ENCODE measurements at places on chromosomes 12 and 14. TPM values are rescaled to one million over a fixed set of nuclear protein-coding genes. Genes with fewer than 3 reads are reported as not detected.

The MYH7 gene
- total RNA-seq: 0.16 TPM

The ORMDL2 gene
- 57.2 TPM for total RNA-seq

The ATN1 gene
- total RNA-seq: 40.1 TPM

The MGP gene
- not detected for total RNA-seq

The TMTC2 gene
- total RNA-seq: 3.3 TPM

The SERPINA4 gene
- not detected for total RNA-seq

DNA sequence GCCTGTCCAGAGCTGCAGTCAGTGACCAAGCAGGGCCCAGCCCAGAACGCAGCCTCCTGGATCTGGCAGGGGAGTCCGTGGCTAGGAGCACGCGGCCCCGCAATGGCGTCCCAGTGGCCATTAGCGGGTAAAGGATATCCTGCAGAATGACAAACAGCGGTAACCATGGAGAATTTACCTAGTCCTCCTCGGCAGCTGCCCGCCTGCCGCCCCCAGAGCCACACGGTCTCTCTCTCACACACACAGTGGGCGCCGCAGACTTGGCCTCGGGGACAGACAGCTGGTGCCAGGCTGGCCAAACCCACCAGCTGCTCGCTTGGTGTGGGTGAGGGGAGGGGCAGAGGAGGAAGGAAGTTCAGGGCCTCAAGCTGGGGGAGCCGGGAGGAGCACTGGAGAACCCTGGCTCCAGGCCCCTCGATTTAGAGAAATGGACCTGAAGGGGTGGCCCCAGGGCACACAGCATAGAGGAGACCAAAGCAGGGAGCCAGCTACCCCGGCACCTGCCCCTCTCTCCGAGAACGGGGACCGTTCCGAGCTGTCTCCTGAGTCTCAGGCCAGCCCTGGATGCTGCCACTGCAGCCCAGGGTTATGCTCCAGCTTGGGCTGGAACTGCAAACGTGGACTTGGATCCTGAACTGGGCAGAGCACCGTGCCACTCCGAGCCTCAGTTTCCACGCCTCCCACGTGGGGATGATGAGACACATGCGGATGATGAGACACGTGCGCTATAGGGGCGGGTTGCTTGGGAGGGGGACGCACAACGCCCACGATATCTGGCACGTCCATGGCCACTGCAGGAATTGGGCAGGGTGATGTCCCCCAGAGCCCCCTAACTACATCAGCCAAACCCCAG lies 3.4 kb downstream of the CDK2AP1 start:
- DNase-seq: no peak

DNA sequence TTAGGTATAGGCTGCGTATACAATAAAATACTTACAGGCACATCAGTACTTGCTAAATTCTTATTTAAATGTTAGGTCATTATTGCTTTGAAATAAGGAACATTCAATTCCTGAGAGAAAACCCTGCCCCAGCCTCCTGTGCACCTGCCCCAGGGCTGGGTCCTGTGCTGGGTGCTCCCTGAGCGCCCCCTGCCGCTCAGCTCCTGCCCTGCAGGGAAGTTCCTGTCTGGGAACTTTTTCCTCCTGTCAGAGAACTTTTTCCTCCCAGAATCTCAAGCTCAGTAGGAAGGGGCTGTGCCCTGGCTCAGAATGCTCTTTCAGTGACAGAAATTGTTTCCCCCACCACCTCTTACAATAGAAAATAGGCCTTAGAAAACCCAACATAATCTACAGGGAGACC lies 751.1 kb downstream of the TMEM121 start:
- no peak for DNase-seq

DNA sequence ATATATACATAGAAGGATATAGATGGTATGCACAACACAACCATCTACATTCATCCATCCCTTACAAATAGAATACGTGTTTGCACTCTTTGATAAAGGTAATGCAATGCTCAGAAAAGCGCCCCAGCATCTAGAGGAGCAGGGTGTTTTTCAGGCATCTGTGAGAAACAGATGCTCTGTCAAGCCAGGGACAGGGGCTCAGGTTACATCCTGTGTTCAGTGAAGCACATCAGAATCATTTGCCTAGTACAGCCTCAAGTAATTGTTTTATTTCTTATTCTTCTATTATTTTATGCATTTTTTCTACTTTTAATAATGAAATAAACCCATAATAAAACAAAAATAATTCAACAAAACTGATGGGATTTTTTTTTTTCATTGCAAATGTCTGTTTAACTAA lies 50.5 kb upstream of the HIF1A start:
- no peak for DNase-seq

DNA sequence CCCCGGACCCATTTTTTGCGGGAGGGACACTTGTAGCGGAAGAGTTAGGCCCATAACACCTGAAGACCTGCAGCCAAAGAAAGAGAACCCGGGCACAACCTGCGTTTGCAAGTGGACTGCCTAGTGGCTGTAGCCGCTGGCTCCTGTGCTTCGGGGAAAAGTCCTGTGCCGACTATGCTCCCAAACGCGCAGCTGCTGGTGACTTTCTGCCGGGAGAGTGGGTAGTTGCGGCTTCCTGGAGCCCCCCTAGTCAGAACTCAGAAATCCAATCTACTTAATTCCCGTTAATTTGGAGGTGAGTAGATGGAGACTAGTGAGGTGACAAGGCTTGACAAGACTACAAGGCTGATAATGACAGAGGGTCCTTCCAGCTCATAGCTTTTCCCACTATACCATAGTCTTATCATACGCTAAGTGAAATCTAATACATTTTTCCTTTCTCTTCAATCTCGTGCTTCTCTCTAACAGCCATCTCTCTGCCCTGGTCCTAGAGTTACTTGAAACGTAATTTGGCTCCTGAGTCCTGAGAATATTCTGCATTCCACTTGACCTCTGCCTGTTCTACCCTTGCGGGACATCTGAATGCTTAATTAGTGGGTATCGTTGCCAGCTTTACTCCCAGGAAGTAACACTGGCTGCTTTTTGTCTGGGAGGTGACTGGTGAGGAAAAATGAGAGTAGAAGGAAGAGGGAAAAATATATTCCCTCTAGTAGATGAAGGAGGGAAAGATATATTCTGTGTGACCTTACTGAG lies 556 bp downstream of the MTHFD1 start:
- peak; percentile 60 for DNase-seq

- DNase-seq: no peak
Measured at GRCh38 chr14:65599375-65599774, 186.8 kb downstream of the FUT8 start.

GRCh38 chr12:80272387-80272915 lies 171.6 kb upstream of the PTPRQ start:
- DNase-seq: no peak

- DNase-seq: peak; percentile 35
Measured at GRCh38 chr14:99137001-99137700, 134.8 kb downstream of the BCL11B start.

DNA sequence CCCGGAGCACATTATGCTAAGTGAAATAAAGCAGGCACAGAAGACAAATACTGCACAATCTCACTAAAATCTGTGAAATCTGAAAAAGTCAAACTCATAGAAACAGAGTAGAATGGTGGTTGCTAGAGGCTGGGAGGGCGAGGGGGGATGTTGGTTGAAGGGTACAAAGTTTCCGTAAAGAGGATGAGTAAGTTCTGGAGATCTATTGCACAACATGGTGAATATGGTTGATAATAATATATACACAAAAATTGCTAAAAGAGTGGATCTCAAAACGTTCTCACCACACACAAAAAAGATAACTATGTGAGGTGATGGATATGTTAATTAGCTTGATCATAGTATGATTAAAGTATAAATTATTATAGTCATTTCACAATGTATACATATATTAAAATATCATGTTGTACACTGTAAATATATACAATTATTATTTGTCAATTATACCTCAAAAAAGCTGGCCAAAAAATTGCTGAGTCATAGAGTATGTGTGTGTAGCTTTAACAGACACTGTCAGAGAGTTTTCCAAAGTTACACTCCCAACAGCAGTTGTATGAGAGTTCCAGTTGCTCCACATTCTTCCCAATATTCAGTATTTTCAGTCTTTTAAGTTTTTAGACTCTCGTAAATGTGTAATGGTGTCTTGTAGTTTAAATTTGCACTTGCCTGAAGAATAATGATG lies 19.3 kb upstream of the SIX1 start:
- DNase-seq: no peak

GRCh38 chr12:30744321-30744720 lies 10.4 kb downstream of the CAPRIN2 start:
- DNase-seq: no peak

GRCh38 chr12:58750484-58750883 lies 169.8 kb downstream of the LRIG3 start:
- no peak for DNase-seq

DNA sequence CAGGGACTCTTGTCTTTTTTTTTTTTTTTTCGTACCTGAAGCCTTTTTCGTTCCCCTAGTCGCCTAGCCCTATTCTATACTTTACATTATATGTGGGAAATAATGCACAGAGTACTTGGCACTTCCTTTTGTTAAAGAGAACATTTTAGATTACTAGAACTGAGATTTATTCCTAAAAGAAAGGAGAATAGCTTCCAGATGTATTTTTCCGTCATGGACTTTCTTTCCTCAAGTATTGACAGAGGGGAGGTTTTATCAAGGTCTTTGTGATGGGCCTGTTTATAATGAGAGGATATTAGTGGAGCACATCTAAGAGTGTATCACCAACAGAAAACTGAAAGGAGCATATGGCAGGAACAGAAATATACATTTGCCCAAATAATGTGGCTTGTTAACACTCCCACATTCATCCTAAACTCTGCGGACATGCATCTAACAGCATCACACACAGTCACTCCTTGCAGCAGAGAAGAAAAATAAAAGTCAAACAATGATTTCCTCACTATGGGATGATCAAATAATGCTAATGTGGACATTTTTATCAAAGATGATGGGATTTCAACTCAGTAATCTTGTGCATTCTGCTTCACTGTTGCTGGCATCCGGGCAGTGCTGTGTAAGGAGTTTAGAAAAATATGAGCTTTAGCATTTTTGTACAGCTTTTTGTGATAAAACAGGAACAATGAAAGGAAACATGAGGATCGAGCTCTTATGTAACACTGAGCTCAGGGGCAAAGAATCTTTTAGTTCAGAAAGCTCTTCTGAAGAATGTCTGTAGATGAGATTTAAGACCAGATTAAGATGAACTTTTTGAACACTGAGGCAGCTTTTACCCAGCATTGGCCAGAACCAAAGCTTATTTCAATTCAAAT lies 183.1 kb downstream of the EGLN3 start:
- no peak for DNase-seq

- no peak for DNase-seq
Measured at GRCh38 chr12:32331133-32331532, 68.2 kb upstream of the FGD4 start.

- no peak for DNase-seq
Measured at GRCh38 chr12:8087666-8088065, 5.6 kb downstream of the NECAP1 start.

DNA sequence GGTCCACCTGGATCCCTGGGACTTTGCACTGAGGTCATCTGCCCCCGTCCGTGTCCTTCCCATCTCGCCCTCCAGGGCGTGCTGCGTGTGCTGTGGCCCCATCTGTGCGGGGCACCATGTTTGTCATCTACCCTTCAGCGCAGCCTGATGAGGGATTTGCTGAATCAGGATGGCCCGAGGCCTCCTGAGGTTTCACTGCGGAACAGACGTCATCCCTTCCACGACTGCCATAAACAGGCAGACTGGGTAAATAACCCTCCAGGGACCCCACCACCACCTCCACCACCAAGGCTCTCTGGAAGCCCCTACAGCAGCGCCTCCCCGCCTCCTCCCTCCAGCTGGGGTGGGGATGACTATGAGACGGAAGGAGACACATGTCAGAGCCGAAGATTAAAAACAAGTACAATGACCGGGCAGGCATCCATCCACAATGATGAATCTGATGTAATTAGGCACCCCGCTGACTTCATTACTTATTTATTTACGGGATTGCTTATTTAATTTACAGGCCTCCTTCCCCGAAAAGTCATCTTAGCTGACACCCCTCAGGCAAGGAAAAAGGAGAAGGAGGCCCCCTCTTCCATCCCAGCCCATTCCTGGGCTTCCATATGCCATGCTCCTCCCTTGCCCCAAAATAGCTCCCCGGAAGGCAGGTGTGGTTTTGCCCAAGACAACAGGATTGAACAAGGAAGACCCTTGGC lies 39.4 kb downstream of the NCOR2 start:
- DNase-seq: no peak

DNA sequence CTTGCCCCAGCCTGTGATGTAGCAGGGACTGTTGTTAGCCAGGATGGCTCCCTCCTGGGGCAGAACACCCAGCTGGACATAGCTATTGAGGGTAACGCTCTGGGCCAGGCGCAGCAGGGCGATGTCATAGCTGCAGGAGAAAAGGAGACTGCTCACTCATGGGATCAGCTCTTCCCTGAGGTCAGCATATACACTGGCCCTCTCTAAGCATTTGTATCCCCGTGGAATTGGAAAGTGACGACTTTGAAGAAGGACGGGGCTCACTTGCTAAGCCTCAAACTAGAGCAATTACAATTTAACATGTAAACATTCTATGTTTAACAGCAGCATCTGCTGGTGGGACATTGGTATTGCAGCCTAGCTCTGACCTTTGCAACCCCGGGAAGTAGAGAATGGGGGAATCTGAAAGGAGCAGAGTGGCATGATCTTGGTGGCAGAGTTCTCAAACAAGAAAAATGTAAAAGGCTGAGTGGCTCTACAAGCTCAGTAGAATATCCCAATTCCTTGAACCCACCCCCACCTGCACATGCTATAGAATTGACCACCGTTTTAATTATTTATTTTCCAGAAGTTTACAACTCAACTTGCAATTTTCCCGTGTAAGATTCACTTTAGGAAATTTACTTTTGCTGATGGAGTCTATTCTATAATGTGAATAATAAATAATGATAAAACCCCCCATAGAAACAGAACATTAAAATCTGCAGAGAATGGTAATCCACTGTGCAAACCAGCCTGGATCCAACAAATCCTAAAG lies 5.0 kb downstream of the CELA1 start:
- DNase-seq: peak; percentile 83

DNA sequence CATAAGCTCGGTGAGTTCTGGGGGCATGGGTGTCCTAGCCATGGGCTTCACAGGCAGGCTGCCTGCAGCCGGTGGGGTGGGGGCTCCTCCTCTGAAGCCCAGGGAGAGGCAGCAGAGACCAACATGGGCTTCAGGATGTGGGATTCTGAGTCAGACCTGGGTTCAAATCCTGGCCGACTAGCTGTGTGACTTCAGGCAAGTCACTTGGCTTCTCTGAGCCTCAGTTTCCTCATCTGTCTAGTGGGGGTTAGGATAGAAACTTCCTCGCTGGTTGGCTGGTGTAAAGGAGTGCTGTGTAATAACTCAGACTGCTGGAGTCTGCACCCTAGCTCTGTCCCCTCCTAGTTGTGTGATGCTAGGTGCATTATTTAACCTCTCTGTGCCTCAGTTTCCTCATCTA lies 12.2 kb downstream of the RNFT2 start:
- DNase-seq: no peak

DNA sequence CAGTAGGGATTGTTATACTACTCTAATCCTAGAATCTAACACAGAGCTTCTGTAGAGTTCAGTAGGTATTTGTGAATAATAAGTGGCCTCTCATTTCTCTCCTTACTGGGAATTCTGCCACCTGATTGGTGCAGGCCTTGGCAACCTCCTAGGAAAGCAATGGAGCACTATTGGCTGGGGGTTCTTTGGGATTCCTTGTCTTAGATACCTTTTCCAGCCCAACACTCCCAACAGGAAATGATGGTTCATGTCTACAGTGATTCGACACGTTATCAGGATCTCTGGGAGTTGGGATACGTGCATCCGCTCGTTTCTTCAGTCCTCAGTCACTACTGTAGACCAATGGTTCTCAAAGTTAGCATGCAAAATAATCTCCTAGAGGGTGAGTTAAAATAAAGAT lies 67.4 kb downstream of the ELK3 start:
- no peak for DNase-seq

- no peak for DNase-seq
Measured at GRCh38 chr12:14920475-14921126, 17.7 kb downstream of the ERP27 start.

GRCh38 chr12:115659422-115659821 lies 618.1 kb downstream of the MED13L start:
- no peak for DNase-seq

All from activated CD8-positive, alpha-beta memory T cell treated with anti-CD3 and anti-CD28 coated beads, Interleukin-2, amount 10 ng/mL, durations not matched to agents 7 days and 5 days (primary cell).